ENCODE measurements at places on chromosomes 2 and 18. TPM values are rescaled to one million over a fixed set of nuclear protein-coding genes. Genes with fewer than 3 reads are reported as not detected.

MSGN1 gene
- not detected for total RNA-seq

CLEC4F gene
- 8.9 TPM for total RNA-seq

ALKAL2 gene
- 1.1 TPM for total RNA-seq

TLX2 gene
- 0.12 TPM for total RNA-seq

TUBA4B gene
- total RNA-seq, result not detected

TTN gene
- total RNA-seq, result 2.1 TPM

SERPINB12 gene
- total RNA-seq, result not detected

PDE1A gene
- total RNA-seq, result not detected

COL3A1 gene
- not detected for total RNA-seq

NT5C1B gene
- total RNA-seq, result not detected

TNFAIP6 gene
- 0.64 TPM for total RNA-seq

DNA sequence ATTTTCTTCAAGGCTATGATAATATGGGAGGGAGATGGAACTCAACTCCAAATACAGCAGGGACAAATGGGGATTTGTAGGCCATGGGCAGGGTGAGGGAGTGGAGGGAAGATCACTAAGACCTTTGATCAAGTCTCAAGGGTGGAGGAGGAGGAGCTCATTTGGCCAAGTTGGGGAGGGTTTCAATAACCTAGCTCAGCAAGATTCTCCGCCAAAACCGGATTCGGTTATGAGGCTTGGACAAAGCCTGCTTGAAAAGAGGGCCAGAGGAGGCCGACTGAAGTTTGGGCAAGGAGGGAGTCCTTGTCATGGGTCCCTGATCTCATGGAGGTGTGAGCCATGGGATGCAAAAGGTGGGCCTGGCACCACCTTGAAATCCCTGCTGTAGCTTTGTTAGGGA is 68.8 kb downstream of the TSN start:
- no peak overlapping the region for H3K4me3 ChIP-seq
- H3K36me3 ChIP-seq, result no peaks in the 10 kb centered on the region
- H3K4me1 ChIP-seq, result no peaks in the 10 kb centered on the region
- DNase-seq, result no peak
- H3K27me3 ChIP-seq, result peaks cover 3% of the 10 kb centered on the region

DNA sequence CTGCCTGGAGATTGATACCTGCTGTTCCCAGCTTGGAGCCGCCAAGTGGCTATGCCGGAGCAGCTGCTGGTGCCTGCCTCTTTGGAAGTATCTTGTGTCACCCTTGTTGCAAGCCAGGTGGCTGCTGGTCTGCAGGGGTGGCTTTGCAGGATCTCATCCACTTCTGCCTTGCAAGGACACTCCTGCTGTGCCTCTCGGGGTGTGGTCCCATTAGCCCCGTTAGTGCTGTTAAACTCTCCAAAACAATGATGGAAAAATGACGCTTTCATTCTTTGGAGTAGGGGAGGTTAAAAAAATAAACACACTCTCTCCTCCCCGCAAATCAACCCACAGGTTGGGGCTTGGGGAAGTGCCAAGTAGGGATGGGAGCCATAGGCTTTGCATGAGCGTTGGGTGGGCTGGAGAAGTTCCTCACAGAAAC is 352.8 kb downstream of the RNF144A start:
- H3K27ac ChIP-seq, result no peak overlapping the region
- no peak for DNase-seq
- no peaks in the 10 kb centered on the region for H3K36me3 ChIP-seq

- no peaks in the 10 kb centered on the region for H3K4me1 ChIP-seq
- H3K4me3 ChIP-seq, result no peak overlapping the region
- no peak for DNase-seq
- peaks cover 10% of the 10 kb centered on the region for H3K27me3 ChIP-seq
- no peaks in the 10 kb centered on the region for H3K36me3 ChIP-seq
These were observed 29.2 kb upstream of the MRO start for GRCh38 chr18:50848991-50849390.

- H3K27ac ChIP-seq, result no peak overlapping the region
- no peaks in the 10 kb centered on the region for H3K36me3 ChIP-seq
- no peak overlapping the region for H3K4me3 ChIP-seq
- no peak for DNase-seq
- H3K27me3 ChIP-seq, result peaks cover 2% of the 10 kb centered on the region
- no peaks in the 10 kb centered on the region for H3K4me1 ChIP-seq
These were observed 103.2 kb downstream of the FAM161A start for GRCh38 chr2:61750624-61751023.

- no peaks in the 10 kb centered on the region for H3K36me3 ChIP-seq
- no peak overlapping the region for H3K4me3 ChIP-seq
- H3K27me3 ChIP-seq, result peaks cover 20% of the 10 kb centered on the region
- no peak overlapping the region for H3K27ac ChIP-seq
These were observed 221.3 kb downstream of the ACKR3 start for GRCh38 chr2:236790963-236791362.

DNA sequence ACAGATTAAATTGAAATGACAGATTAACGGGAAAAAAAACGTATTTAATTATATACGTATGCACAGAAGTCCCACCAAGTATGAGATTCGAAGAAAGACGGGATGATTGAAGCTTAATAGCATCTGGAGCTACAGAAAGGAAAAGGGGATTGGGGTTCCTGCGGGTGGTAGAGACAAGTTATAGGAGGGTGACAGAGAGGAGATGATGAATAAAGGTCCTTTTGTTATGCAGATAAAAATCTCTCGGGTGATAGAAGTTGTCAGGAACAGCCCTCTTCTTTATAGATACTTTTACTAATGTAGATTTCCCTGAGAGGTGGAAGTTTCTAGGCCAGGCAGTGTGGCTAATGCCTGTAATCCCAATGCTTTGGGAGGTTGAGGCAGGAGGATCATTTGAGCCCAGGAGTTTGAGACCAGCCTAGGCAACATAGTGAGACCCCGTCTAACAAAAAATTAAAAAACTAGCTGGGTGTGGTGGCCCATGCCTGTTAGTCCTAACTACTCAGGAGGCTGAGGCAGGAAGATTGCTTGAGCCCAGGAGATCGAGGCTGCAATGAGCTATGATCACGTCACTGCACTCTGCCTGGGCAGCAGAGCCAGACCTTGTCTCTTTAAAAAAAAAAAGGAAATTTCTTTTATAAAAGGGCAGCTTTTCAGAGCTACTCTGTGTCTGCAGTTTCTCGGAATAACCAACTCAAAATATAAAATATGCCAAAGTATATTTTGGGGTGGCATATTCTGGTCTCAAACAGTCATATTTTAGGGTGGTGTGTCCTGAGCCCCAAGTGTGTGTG is 113.0 kb downstream of the STPG4 start:
- H3K27me3 ChIP-seq, result no peaks in the 10 kb centered on the region
- H3K4me1 ChIP-seq, result peaks cover 7% of the 10 kb centered on the region
- H3K4me3 ChIP-seq, result no peak overlapping the region
- peaks cover 4% of the 10 kb centered on the region for H3K36me3 ChIP-seq

- no peak for DNase-seq
- H3K27ac ChIP-seq, result no peak overlapping the region
- no peaks in the 10 kb centered on the region for H3K36me3 ChIP-seq
- H3K4me3 ChIP-seq, result no peak overlapping the region
- H3K27me3 ChIP-seq, result no peaks in the 10 kb centered on the region
- H3K4me1 ChIP-seq, result no peaks in the 10 kb centered on the region
These were observed 154.8 kb upstream of the TFPI start for GRCh38 chr2:187709065-187709464.

- peaks cover 37% of the 10 kb centered on the region for H3K4me1 ChIP-seq
- peak overlapping the region; percentile 89 for H3K4me3 ChIP-seq
- no peak overlapping the region for H3K27ac ChIP-seq
- DNase-seq, result no peak
- H3K36me3 ChIP-seq, result no peaks in the 10 kb centered on the region
These were observed 916 bp downstream of the TNFRSF11A start for GRCh38 chr18:62325806-62326645.

GRCh38 chr18:23935804-23936203 is 78.8 kb upstream of the TTC39C start:
- no peaks in the 10 kb centered on the region for H3K36me3 ChIP-seq
- H3K27me3 ChIP-seq, result no peaks in the 10 kb centered on the region
- H3K4me3 ChIP-seq, result no peak overlapping the region
- DNase-seq, result no peak

DNA sequence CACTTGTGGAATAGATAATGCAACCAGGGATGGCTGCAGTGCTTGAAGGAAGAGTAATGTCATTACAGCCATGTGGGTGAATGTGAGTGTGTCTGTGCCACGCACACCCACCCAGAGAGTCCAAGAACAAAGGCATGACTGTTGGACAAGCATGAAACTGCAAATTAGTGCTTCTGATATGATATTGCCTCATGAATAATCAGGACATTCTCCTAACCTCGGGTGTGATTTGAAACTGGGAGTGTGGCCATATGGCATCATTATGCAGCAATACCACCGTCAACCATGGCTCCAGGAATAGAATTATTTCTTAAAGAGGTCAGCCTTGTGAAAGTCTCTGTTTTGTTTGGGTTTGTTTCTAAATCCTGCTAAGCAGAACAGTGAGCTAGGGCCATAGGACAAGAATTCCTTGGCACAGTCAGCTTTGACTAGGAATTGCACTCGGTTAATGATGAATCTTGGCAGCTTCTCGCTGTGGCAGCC is 678.0 kb upstream of the RAB6C start:
- no peak overlapping the region for H3K27ac ChIP-seq
- H3K36me3 ChIP-seq, result no peaks in the 10 kb centered on the region
- H3K27me3 ChIP-seq, result peaks cover 2% of the 10 kb centered on the region
- DNase-seq, result no peak
- no peaks in the 10 kb centered on the region for H3K4me1 ChIP-seq

DNA sequence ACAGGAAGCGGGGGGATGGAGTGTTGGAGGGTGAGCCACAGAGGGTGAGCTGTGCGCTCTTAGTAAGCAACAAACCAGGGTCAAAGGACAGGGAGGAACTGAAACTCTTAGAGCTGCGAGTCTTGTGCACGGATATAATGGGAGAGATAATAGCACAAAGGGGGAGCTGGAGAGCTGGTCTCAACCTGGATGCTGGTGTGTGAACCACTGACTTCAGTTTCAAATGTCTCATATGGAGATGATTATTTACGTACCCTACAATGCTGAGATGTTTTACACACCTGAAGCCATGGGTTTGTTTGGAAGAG is 35.9 kb downstream of the PTGR3 start:
- no peak overlapping the region for H3K4me3 ChIP-seq
- peaks cover 9% of the 10 kb centered on the region for H3K27me3 ChIP-seq
- no peak for DNase-seq
- H3K36me3 ChIP-seq, result no peaks in the 10 kb centered on the region

- no peak overlapping the region for H3K4me3 ChIP-seq
- H3K36me3 ChIP-seq, result peaks cover 4% of the 10 kb centered on the region
- H3K27ac ChIP-seq, result no peak overlapping the region
- peaks cover under 1% of the 10 kb centered on the region for H3K4me1 ChIP-seq
These were observed 5.7 kb upstream of the TMEM178A start for GRCh38 chr2:39659765-39660611.

GRCh38 chr2:43519643-43520221 is 76.1 kb downstream of the THADA start:
- H3K27me3 ChIP-seq, result no peaks in the 10 kb centered on the region
- H3K27ac ChIP-seq, result no peak overlapping the region
- no peak overlapping the region for H3K4me3 ChIP-seq
- H3K4me1 ChIP-seq, result peaks cover 15% of the 10 kb centered on the region
- H3K36me3 ChIP-seq, result no peaks in the 10 kb centered on the region
- no peak for DNase-seq

GRCh38 chr2:70990216-70990615 is 4.5 kb downstream of the TEX261 start:
- H3K4me1 ChIP-seq, result peaks cover 34% of the 10 kb centered on the region
- H3K4me3 ChIP-seq, result no peak overlapping the region
- H3K27me3 ChIP-seq, result no peaks in the 10 kb centered on the region
- DNase-seq, result no peak
- H3K36me3 ChIP-seq, result peaks cover 13% of the 10 kb centered on the region
- H3K27ac ChIP-seq, result no peak overlapping the region

- peaks cover 22% of the 10 kb centered on the region for H3K36me3 ChIP-seq
- no peak overlapping the region for H3K27ac ChIP-seq
- peaks cover 32% of the 10 kb centered on the region for H3K4me1 ChIP-seq
- DNase-seq, result no peak
- H3K4me3 ChIP-seq, result no peak overlapping the region
- no peaks in the 10 kb centered on the region for H3K27me3 ChIP-seq
These were observed 5.5 kb downstream of the UBE2E3 start for GRCh38 chr2:180985771-180986395.

DNA sequence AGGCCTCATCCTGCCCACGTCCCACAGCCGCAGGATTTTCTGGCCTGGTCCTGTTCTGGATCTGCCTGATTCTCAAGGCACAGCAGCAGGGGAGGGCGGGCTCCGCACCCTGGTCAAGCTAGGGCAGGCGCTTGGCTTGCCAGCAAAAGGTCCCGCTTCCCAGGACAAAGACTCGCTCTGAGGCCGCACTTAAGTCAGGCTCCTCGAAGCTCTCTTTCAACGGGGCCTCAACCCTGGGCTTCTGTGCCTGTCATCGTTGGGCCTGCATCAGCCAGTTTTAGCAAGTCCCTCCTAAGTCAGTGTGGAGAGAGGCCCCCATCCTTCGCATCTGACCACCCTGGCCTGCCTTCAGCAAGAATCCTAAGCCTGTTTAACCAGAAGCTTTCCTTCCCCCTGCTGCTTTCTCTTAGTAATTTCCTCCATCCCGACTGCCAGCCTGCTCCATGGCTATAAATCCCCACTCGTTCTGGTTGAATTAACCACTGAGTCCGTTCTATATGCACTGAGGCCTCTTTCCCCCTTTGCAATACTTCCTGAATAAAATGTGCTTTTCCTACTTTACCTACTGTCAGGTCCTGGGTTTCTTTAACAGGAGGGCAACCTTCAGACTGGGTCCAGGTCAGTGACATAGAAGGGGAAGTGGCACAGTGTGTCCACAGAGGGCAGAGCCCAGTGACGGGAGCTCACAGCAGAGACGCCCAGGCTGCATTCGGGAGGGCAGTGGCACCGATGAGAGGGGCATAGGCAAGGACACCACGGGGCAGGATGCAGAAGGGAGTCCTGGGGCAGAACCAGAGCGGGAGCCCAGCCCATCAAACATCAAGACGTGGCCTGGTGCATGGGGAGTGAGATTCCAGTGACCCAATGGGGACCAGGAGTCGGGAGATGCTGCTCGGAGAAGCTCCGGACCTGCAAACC is 62.7 kb downstream of the SP110 start:
- H3K27me3 ChIP-seq, result no peaks in the 10 kb centered on the region
- peaks cover 8% of the 10 kb centered on the region for H3K4me1 ChIP-seq
- H3K4me3 ChIP-seq, result no peak overlapping the region
- H3K36me3 ChIP-seq, result no peaks in the 10 kb centered on the region
- H3K27ac ChIP-seq, result no peak overlapping the region

DNA sequence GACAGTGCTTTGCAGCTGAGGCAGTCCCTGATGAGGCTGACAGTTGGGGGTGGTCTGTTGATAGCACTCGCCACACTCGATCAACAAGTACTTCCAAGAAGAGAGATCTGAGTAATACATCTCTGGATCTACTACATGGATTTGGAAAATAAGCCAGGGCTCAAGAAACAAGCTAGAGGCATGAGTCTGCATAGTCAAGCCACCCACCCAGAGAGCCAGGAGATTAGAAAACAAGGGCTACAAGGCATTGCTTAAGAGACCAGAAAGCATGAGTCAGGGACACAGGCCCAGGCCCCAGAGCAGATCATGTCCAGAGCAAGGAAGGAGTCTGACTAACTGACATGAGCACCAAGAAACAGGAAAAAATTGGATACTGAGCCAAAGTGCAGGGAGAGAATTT is 196.9 kb upstream of the CWC22 start:
- no peaks in the 10 kb centered on the region for H3K4me1 ChIP-seq
- H3K36me3 ChIP-seq, result no peaks in the 10 kb centered on the region
- H3K27me3 ChIP-seq, result no peaks in the 10 kb centered on the region
- no peak overlapping the region for H3K27ac ChIP-seq
- no peak for DNase-seq

GRCh38 chr2:102848366-102848839 is 86.6 kb downstream of the TMEM182 start:
- peaks cover 13% of the 10 kb centered on the region for H3K27me3 ChIP-seq
- peaks cover 4% of the 10 kb centered on the region for H3K4me1 ChIP-seq
- H3K27ac ChIP-seq, result no peak overlapping the region
- peaks cover 8% of the 10 kb centered on the region for H3K36me3 ChIP-seq

Measured in natural killer cell treated with Interleukin-12 subunit alpha and Interleukin-12 subunit beta and Interleukin-15 and Interleukin-18, amount 100 ng/mL, for 72 hours (primary cell).